ENCODE measurements at places on chromosomes 16 and 17.

- H3K36me3 ChIP-seq: peaks cover 2% of the 10 kb centered on the region
- no peak overlapping the region for H3K27ac ChIP-seq
- H3K27me3 ChIP-seq: no peaks in the 10 kb centered on the region
- H3K4me1 ChIP-seq: peaks cover 13% of the 10 kb centered on the region
These were observed 21.4 kb downstream of the BAHCC1 start for GRCh38 chr17:81416612-81417011.

DNA sequence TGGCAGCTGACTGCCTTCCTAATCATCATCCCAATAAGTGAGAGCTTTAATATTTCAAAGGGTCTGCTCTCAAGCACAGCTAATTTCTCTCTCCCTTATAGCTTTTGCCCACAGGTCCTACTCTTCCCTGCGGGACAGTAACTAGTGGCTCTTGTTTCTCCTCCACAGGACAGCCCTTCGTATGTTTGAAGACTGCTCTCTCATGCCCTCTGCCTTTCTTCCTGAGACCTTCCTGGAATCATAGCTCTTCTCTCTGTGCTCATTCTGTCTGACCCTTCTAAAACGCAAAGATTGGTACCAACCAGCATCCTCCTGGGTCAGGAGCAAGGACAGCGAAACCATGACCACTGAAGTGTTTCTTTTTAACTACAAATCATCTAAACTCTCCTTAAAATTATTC lies 168.9 kb downstream of the GRIN2A start:
- H3K27me3 ChIP-seq: peaks cover 12% of the 10 kb centered on the region
- no peak overlapping the region for H3K27ac ChIP-seq
- no peak overlapping the region for H3K4me3 ChIP-seq
- H3K36me3 ChIP-seq: no peaks in the 10 kb centered on the region

GRCh38 chr16:27080895-27081294 lies 14.2 kb downstream of the C16orf82 start:
- no peaks in the 10 kb centered on the region for H3K36me3 ChIP-seq
- no peak overlapping the region for H3K27ac ChIP-seq
- H3K4me3 ChIP-seq: no peak overlapping the region
- H3K4me1 ChIP-seq: no peaks in the 10 kb centered on the region

- no peak for DNase-seq
- no peak overlapping the region for H3K4me3 ChIP-seq
- peaks cover 35% of the 10 kb centered on the region for H3K27me3 ChIP-seq
- no peaks in the 10 kb centered on the region for H3K4me1 ChIP-seq
- no peak overlapping the region for H3K27ac ChIP-seq
These were observed 5.6 kb upstream of the PVALEF start for GRCh38 chr17:81159611-81160265.

GRCh38 chr17:79897243-79898063 lies 58.2 kb upstream of the CBX4 start:
- H3K27ac ChIP-seq: no peak overlapping the region
- H3K4me1 ChIP-seq: no peaks in the 10 kb centered on the region
- no peaks in the 10 kb centered on the region for H3K36me3 ChIP-seq
- no peak for DNase-seq
- H3K4me3 ChIP-seq: no peak overlapping the region
- H3K27me3 ChIP-seq: peaks cover 49% of the 10 kb centered on the region

Data from central memory CD8-positive, alpha-beta T cell (primary cell).